ENCODE measurements at places on chromosomes 1 and 21.

GRCh38 chr1:117122330-117123025, 929 bp upstream of the TRIM45 start:
- no peak for DNase-seq

- peak; percentile 79 for DNase-seq
These were observed 32.8 kb upstream of the DNASE2B start for GRCh38 chr1:84365225-84366221.

- DNase-seq: no peak
These were observed 72.6 kb downstream of the TTC3 start for GRCh38 chr21:37145635-37146111.

DNA sequence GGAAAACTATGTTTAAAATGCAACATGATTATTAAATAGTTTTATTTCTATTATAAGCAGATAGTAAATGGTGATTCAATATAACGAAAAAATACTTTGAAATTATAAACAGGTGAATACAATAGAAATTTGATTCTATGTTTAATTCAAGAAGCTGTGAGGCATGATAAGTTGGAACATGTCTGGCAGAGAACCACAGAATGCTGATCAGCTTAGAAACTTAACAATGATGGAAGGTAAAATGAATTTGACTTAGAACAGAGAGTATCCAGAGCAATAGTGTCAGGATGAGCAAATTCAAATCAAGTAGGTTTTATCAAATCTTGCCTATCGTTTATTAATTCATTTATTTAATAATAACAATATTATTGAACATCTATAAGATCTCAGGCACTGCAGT, 83.4 kb upstream of the ADGRL4 start:
- DNase-seq: no peak

DNA sequence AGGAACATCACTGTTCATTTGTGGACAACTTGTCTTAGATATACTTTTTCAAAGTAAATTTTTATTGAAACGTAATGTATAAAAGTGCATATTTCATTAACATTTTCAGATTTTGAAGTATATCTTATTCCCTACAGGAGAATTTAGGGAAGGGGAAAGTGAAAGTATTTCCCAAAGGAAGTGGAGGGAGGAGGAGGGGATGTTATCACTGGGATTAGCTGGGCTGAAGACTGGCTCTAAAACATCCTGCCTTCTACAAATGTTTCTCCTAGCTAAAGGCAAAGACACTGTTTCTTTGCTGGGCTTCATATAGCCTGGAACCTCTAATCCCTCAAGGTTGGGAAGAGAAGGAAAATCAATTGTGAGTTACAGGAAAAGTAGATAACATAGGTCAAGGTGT, 7.1 kb upstream of the ZNF697 start:
- DNase-seq: no peak

DNA sequence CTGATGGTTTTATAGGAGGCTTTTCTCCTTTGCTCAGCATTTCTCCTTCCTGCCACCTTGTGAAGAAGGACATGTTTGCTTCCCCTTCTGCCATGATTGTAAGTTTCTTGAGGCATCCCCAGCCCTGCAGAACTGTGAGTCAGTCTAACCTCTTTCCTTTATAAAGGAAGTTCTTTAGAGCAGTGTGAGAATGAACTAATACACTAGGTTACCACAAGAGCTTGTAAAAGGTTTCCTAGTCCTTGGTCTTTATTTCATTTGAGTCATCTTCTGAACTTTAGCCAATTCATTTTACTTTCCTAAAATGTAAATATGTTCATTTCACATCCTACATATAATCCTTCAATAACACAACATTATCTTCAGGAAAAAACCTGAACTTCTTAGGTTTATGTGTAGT, 365.3 kb downstream of the HHIPL2 start:
- DNase-seq: no peak

GRCh38 chr21:38267991-38268863, 11.4 kb downstream of the KCNJ15 start:
- no peak for DNase-seq

DNA sequence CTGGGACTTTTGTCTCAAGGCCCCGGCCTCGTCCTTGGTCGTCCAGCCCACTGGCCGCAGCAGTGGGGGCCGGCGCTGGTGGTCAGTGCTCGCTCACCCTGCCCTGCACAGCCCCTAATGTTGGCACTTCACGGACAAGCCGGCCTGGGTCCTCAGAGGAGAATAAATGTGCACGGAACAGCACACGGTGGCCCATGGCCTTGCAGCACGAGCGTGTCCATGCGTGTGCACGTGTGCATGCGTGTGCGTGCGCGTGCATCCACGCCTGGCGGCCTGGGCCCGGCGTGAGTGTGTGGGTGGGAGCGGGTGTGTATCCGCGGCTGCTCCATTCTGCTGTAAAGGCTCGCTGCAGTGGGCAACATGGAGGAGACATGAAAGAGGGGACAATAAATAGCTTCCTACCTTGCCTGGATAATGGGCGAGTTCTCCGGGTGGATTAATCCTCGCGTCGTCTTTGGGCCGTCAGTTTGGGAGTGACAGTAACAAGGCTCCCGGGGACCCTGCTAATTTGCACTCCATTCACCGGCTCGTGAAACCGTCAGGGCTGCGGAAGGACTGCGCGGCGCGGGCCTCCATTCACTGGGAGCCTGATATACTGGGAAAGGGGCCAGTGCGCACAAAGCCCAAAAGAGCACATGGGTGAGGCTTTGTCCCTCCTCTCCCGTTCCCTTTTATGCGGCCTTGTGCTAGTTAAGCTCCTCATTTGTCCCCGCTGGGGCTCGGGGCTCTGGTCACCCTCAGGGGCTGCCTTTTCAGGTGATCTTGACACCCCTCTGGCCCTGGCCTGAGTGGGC, 142.8 kb downstream of the PRDM16 start:
- no peak for DNase-seq

GRCh38 chr21:31612894-31613785, 46.4 kb upstream of the SOD1 start:
- DNase-seq: no peak

DNA sequence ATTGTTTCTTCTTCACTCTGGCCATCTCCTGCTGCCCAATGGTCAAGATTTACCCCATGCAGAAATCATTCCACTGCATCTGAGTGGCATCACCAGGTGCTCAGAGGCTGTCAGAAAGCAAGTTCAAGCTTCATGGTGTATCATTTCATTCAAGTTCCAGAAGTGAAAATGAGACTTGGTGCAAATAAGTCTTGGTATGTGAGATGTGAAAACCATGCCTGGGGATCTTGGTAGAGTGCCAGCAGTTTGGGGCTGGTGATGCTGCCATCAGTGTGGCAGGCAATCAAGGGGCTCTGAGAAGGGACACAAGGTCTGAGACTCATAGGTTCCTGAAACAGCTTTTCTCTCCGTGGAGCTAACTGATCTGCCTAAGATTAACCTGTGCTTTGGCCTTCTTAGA, 52.0 kb downstream of the CD2 start:
- DNase-seq: no peak

DNA sequence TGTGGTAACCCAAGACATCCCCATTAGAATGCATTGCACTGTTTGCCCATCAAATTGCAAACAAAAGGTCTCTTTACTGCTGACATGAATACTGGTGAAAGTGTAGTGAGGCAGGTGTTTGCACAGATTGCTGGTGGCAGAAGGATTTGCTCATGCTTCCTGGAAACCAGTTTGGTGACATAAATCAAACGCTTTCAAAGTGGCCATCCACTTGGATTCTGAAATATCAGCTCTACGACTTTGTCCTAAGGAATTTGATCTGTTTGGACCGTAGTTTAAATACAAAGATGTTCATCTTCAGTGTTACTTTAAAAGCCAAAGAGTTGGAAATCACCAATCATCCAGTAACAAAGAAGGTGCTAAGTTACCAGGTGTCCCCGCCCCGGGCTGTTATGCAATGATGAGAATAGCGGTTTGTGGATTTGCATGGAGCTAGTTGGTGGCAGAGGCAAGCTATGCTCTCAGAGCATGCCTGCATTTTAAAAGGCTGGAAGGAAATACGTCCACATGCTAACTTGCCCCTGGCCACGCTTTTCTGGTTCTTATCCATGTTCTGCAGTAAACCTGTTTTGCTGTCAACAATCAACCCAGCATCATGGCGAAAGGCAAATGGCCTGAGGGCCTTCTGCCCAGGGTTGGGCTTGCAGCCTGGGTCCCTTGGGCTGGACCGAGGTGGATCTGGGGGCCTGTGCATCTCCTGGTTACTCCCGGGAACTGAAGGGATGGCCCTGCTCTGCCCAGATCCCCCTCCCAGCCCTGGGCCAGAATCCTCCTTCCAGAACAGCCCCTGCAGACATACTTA, 49.2 kb downstream of the UMODL1 start:
- no peak for DNase-seq

DNA sequence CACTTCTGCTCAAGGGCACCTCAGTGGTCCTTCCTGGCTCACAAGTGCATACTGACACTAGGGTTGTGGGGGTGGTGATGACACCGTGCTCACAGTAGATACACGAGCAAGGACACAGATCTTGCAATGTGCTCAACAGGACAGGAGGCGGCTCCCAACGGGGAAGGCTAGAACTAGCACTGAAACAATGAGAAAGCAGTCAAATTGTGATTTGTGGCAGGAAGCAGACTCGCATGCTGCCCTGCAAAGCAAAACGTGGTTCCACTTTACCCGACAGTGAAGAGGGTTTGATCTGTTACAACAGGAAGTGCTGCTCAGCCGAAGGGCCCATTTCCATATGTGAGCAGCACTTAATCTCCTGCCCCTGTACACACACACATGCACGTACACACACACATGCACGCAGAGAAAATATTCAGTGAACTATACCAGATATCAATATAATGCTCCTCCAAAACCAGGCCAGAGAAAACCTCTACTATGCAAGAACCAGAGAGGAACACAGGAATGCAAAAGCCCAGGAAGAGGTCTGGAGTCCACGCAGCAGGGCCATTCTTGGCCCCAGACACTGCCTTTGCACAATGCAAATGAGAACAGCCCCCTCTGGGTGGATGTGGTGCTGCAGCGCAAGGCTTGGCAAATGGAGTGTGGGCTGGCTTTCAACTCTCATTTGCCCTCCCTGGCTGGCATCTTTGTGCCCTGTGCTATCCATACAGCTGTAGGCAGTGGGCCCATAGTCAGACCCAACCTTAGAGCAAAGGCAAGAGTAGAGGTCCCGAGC, 47.1 kb downstream of the KANK4 start:
- no peak for DNase-seq

DNA sequence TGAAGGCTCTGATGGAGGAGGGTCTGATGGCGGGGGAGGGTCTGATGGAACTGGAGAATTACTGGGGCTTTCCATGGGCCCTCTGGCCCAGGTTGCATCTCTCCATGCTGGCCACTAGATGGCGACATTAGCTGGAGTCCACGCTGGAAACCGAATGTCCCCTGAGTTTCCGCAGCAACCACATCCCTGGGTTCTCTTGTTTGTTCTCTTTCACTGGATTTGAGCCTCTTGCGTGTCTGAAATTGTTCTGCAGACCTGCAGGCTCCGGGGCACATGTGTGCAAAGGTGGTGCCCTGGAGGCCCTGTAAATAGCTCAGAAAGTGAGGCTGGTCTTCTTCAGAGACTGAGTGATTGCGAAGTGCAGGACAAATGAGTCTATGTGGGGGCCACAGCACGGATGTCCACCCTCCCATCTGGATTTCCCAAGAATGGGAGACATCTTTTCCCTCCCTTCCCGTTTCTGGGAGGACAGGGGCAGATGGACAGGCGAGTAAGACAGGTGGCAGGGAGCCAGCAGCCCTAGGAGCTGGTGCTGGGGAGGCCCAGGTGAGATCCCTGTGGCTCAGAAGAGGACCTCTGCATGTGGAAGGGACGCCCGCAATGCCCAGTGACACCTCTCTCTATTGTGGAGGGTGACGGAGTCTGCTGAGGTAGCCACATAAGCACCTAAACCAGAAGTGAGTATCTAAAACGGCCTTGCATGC, 73.2 kb upstream of the ABCG1 start:
- DNase-seq: peak; percentile 8

- DNase-seq: no peak
These were observed 19.7 kb downstream of the PRDX6 start for GRCh38 chr1:173496757-173497320.

DNA sequence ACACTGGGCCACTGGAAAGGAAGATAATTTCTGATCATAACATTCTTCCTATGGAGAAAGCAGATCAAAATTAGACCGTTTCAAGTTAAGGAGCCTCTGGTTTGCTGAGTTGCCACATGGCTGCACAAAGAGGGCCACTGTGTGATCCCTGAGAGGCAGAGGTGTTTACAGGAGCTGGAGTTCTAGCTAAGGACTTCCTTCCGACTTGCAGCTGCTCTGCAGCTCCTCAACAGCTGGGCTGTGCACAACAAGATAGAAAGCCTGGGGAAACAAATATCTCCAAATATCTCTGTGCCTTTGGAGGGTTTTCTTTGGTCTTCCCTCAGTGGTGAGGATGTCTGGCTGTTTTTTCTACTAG, 26.8 kb downstream of the GADD45A start:
- DNase-seq: no peak

- no peak for DNase-seq
These were observed 17.6 kb upstream of the SFPQ start for GRCh38 chr1:35210321-35211119.

DNA sequence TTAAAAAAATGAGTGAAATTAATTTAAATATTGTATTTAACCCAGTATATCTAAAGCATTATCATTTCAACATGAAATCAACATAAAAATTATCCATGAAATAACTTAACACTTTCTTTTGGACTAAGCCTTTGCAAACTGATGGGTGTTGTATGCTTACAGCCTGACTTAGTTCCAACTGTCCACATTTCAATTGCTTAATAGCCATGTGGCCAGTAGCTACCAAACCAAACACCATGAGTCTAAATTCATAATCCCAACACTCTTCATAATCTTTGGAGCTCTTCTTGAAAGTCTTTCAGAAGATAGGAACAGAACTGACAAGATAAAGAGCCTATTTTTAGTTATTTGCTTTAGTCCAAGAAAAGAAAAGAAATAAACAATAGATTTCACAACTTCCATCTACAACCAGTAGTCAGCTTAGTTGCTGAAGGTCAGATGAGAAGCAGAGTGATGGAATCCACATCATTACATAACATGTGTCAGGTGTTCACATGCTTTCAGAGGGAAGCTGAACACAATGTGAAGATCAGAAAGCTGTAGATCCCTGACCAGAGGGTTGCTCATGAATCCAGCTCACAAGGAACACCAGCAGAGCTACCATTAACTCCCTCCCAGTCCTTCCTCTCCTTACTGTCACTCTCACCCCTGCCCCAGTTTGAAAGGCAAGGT, 144.0 kb upstream of the ZNF648 start:
- DNase-seq: no peak

- no peak for DNase-seq
These were observed 40.5 kb downstream of the C1orf87 start for GRCh38 chr1:60033066-60033465.
